ENCODE measurements at places on chromosomes 12 and 14. TPM values are rescaled to one million over a fixed set of nuclear protein-coding genes. Genes with fewer than 3 reads are reported as not detected.

DNA sequence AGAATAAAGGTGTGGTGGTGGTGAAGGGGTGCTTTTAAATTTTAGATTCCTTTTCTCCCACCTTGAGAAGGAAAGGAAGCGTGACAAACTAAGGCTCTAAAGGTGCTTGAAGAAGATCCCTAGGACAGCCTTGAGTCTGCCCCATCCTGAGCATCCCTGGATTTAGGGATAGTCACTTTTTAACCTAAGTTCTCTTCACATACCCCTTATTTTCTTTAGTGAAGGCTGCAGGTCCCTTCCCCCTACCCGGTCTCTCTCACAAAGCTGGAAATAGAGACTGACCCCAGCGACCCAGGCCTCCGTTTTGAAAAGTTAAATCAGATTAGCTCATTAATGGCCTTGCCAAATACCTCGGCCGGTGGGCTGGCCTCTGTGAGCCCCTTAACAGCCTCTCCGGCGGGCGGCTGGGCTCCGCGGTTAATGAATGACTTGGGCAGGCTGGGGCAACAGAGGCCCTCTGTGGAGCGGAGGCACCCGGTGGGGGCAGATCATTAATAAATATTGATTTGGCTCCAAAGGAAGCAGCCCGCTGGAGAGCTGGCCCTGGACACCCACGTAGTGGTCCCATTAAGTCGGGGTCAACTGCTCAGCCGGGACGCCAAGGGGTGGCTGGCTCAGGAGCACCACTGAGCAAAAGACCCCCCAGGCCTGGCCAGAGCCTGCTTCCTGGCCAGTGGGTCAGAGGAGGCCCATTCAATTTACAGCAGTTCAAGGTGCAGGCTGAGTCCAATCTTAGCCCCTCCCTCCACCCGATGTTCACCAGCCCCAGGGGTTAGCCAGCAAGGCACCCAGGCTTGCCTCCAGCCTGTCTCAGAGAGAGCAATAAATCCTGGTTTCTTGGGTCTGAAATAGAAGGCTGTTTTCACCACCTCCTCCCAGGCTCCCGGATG, 31.8 kb downstream of the PAH start:
- DNase-seq = no peak

Gene USP44
- 5.9 TPM for total RNA-seq

Gene DBX2
- not detected for total RNA-seq

- no peak for DNase-seq
These were observed 3.8 kb downstream of the MLH3 start for GRCh38 chr14:75047506-75047905.

DNA sequence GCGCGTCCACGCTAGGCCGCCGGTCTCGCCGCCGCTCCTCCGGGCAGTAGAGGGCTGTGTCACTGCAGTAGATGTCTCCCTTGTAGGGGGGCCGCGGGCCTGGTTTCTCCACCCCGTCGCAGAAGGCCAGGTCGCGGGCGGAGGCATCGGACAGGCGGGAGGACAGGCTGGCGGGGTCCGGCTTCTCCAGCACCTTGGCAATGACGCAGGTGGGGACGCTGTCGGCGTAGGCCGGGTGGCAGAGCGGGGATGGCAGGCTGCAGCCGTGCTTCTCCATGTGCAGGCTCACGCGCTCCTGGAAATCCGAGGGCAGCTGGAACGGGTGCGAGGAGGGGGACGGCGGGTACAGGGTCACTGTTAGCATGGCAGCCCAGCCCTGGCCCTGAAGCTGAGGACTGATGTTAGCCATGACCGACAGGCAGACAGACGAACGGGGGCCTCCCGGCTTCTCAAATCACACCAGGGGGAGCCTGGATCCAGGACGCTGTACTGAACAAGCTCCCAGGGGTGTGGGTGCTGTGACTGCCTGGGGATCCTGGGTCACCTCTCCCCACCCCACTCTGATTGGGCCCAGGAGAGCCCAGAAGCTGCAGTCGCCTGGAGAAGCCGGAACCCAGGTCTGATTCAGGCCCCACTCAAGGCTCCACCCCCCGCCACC, 48.1 kb downstream of the BEGAIN start:
- DNase-seq = no peak

Gene SMCO2
- not detected for total RNA-seq

Gene PPP4R3A
- total RNA-seq = 48.3 TPM

DNA sequence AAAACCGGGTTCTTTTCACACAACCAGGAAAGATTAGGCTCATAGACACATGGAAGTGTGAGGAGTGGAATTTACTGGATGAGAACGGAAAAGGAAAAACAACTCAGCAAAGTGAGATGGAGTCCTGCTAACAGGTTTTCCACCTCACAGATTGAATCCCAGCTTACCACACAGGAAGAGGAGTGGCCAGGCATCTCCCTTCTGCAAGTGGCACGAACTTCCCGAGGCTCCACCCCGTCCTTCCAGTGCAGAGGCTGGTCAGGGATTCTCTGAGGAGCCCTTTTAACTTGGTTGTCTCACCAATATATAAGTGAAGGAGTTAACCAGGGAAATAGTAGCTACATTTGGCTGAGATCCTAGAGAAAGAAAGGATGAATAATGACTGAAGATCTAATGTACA, 102.8 kb downstream of the SCAF11 start:
- no peak for DNase-seq

DNA sequence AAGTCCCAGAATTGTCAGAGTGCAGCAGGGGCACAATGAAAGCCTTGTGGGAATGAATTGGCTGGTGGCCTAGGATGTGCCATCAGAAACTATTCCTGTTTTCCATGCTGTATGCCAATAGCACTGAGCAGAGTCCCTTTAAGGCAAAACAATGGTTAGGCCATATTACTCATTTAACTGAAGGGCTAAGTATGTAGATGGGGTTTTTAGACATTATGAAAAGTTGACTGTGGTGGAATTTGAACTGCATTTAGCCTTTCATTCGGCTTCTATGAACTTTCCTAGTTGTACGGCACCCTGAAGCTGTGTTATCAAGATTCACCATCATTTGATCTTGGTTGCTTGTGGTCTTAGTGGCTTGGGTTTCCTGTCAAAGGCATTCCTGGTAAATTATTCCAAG, 24.8 kb downstream of the IL26 start:
- no peak for DNase-seq

All from esophagus squamous epithelium (tissue), 5 donors.